ENCODE measurements at places on chromosomes 4 and X.
A peak's percentile ranks its signal among the peaks of the same experiment; 100 is the strongest.

DNA sequence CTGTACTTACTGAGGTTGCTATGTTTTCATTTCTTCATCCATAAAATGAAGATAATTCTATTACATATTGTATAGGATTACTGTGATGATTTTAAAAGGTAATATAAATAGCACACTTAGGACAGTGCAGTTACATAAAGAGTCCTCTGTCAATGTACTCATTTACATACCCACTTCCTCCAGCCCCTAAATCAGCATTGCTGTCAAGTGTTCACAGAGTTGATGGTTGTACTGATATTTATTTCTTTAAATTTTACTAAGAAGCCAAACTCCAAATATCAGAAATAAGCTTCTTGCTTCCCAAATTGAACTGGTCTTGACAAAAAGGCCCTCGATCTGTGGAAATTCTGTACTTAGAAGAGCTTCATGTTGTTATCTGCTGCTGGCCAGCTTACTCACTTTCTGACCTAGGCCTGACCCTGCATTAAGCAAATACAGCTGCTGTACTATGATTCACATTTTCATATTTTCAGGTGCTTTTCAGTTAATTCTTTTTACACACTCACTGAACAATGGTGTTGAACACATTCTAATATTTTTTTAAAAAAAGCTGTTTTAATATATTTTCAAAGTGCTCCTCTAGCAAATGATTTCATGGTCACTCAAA is 259.6 kb downstream of the UNC5C start:
- no peak for DNase-seq

GRCh38 chrX:31293409-31293808 is 221.6 kb upstream of the FTHL17 start:
- DNase-seq, result no peak

DNA sequence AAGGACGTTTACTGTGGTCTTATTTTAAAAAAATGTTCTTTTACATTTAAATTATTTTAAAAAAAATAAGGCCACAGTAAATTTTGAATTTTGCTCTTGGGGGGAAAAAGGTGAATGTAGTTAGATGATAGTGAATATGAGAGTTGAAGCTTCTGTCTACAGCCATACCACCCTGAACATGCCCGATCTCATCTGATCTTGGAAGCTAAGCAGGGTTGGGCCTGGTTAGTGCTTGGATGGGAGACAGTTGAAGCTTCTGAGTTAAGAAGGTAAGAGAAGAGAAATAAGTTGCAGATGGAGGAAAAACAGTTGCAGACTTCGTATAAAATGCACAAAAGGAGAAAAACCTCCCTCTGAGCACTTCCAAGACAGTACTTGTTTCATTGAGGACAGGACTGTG is 115.6 kb upstream of the NR3C2 start:
- no peak for DNase-seq

GRCh38 chr4:75259306-75259705 is 254.9 kb downstream of the RCHY1 start:
- no peak for DNase-seq

DNA sequence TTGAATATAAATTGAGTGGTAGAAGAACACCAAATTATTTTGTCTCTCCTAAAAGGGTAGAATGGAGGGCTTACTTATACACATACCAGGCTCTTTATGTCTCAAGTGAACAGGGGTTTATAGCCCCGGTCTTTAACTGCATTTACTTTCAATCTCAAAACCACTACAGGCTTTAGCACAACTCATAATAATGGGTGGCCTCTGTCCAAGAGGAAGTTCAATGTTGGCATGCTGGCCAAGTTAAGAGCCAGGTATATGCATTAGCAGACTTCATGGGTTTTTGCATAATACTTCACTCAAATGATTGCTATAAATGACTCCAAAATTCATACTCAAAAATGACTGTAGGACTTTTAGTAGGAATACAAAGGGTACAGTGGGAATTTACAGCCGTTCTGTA is 118.5 kb upstream of the OTUD4 start:
- DNase-seq, result no peak

DNA sequence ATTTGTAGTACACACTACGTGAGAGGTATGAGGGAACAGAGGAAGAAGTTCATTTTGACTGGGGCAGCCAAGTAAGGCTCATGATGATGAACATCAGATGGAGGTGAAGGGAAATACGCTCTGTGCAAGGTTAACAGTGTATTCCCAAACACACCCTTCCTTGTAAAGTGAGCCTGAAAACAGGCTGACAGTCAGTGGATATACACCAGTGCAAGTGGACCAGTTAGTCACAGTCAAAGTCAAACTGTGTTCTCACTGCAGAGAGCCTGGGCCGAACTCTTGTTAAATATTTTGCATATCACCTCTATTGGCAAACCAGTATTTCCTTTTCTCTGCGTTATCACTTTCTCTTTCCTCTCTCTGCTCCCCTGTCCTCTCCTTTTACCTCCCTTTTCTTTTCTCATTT is 23.4 kb upstream of the RHOH start:
- no peak for DNase-seq

DNA sequence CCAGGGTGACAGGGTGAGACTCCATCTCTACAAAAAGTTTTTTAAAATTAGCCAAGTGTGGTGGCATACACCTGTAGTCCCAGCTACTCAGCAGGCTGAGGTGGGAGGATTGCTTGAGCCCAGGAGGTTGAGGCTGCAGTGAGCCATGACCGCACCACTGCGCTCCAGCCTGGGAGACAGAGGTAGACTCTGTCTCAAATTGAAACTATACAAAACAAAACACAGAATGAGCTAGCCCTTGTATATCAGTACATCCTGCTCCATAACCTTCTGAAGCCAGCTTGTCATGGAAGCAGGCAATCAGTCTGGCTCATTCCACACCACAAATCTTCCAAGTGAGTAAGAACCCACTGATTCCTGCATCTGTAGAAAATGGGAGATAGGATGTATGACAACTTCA is 49.0 kb downstream of the CD99L2 start:
- DNase-seq, result no peak

DNA sequence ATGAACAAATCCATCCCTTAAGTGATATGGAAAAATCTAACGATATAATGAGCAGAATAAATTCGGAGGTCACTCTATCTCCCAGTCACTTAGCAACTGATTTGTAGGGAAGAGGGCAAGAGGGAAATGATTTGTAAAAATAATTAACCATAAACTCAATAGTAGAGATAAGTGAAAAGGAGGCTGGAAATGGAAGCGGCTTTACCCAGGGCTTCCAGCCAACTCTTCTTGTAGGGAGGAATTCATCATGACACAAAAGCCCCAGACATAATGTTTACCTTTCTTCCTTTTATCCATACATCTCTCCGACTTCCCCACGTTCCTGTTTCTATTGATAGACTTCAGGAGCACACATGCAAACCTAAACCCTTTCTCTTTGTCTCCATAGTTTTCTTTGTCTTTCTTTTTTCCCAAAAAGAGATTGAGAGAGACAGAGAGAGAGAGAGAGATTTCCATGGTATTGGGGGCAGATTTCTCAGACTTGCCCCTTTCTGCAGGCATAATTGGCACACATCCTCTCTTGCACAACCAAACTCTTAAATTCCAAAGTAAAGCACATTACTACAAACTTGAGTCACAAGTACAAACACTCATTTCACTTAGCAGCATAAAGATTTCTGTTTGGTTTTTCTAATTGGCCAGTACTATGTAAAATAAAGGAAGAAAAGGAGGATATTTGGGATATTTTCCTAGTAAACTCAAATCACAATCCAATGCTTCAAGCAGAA is 140.9 kb downstream of the MAPK10 start:
- no peak for DNase-seq

GRCh38 chr4:150234246-150234645 is 156.0 kb downstream of the DCLK2 start:
- no peak for DNase-seq

- no peak for DNase-seq
These were observed 5.4 kb upstream of the FATE1 start for GRCh38 chrX:151710457-151710856.

- DNase-seq, result peak; percentile 20
These were observed 1381.5 kb upstream of the ADGRL3 start for GRCh38 chr4:59818656-59819055.

DNA sequence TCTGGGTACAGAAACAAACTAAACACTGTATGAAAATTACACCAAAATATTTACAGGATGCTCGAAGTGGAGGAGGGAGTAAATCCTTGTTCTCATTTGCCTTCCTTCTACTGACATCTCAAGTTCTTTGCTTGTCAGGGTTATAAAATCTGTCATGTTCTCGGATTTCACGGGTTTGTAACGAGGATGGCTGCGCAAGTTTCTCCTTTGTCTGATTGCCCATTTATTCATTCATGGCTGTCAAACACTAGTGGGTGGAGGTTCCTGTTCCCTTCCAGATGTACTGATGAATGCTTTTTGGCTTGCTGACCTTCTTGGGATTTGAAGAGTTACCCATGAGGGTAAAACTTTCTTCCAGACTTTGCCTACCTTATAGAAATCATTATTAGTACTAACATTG is 206.9 kb downstream of the SPCS3 start:
- DNase-seq, result no peak

GRCh38 chr4:7256984-7257810 is 64.9 kb downstream of the SORCS2 start:
- no peak for DNase-seq

DNA sequence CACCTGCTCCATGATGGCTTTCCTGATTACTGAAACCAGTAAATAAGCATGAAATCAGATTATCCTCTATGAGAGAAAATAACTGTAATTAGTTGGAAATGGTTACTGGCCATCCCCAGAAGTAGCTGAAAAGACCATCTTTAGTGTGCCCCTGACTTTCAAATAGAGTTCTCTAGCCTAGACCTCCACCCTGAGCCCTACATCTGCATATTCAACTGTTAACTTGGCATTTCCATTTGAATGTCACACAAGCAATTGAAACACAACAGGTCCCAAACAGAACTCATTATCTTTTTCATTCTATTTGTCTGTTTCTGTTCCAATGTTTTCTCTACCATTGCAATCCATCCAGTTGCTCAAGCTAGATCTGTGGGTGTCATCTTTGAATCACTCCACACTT is 952.3 kb downstream of the RPA4 start:
- no peak for DNase-seq

DNA sequence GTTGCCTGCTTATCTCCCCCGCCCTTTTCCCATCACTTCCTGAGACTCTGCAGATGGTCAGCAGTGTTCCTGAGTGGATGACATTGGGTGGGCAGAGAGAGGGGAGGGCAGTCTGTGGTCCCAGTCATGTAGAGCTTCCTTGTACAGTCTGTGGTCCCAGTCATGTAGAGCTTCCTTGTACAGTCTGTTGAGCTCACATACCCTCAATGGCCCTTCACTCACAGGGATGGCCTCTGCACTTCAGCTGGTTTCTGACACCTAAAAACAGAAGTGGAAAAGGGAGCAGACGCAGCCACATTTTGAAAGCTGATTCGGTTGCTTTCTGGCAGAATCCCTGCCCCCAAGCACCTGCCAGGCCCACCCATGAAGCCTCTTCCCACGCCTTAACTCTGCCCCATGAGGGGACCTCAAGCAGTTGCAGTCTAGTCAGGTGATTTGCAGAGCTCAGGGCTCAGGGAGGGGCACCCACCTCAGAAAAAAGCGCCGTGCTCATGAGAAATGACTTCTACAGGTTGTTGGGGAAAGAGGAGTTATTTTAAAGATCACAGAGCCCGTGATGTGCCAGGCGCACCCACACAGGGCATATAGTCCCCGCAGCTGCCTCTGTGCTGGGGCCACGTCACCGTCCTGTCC is 3.6 kb upstream of the TMEM271 start:
- DNase-seq, result no peak

DNA sequence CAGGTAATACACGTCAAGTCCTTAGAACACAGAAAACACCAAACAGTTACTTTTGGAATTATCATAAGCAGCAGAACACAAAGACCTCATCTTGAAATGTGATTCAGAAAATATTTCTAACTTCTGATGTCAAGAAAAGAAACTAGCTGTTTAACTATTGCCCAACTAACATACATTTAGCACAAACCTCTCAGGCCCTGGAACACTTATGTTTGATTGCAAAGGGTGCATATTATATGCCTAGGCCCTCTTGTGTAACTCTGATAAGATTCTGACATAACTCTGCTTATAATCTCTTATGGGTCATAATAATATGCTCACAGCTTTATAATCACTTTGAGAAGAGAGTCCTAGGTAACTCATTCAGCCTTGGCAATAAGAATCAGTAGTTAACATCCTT is 62.6 kb downstream of the TBC1D9 start:
- DNase-seq, result no peak

DNA sequence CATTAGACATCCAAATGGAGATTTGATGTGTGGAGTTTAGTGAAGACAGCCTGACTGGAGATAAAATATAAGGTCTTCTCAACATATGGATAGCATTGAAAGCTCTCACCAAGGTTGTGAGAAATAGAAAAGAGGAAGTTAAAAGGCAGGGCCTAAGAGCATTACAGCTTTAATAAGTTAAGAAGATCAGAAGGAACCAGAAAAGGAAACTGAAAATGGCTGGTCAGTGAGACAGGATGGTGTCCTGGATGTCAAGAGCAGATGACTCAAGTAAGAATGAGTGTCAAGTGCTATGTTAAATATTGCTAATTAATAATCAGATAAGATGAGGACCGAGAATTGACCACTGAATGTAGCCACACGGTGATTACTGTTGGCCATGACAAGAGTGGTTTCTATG is 642.9 kb downstream of the STPG2 start:
- DNase-seq, result no peak

DNA sequence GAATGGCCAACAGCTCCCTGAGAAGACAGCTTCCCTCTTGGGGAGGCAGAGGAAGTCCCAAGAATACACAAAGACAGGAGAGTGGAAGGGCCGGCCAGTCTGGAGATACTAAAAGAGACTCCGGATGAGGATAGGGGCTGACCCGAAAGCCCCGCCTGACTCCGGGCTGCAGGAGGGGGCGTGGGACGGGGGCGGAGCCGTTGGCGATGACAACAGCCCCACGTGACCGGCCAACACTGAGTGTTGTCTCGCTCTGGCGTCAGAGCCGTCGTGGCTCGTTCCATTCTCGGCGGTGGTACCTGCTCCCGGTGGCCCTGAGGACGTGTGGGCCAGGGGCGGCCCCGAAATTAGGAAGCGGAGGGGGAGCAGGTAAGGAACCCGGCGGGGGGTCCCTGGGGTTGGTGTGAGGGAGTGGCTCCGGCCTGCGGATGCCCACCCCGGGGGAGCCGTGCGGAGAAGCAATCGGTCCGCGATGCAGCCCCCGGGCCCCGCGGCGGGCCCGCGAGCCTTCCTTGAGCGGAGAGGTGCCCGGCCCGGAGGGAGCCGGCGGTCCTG is at the start of gene BEX4:
Gene BEX4 (plus strand): TSS at position 239 of the 555 bp plus-strand sequence. CDS start 1,046 bp downstream, outside the sequence.
- peak; percentile 89 for DNase-seq

GRCh38 chr4:123229286-123229685 is 167.3 kb upstream of the SPRY1 start:
- no peak for DNase-seq

GRCh38 chrX:131923614-131924250 is 99.4 kb upstream of the STK26 start:
- DNase-seq, result no peak

DNA sequence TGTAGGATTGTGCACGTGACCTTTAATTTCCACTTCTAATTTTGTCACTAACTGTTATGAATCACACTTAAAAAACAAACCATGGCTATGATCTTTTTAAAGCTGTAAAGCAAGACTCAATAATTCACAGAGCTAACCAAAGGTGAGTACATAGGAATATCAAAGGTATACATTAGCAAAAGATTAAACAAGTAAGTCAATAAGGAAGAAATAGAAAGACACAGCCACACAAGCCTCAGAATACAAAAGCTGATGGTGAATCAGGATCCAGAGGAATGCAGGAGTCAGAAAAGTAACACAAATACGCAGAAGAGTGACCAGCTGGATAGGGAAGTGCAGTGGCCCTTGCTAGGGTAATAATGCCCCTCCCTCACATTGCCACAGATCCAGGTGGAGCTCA is 943.6 kb downstream of the DMD start:
- DNase-seq, result no peak

- DNase-seq, result no peak
These were observed 1852.9 kb upstream of the PCDH10 start for GRCh38 chr4:131296192-131296591.

Data from activated CD4-positive, alpha-beta T cell treated with anti-CD3 and anti-CD28 coated beads for 36 hours (primary cell).